ENCODE measurements at places on chromosomes 2 and 18.

- DNase-seq: no peak
Observed at GRCh38 chr2:3545788-3546478, 12.2 kb downstream of the RNASEH1 start.

DNA sequence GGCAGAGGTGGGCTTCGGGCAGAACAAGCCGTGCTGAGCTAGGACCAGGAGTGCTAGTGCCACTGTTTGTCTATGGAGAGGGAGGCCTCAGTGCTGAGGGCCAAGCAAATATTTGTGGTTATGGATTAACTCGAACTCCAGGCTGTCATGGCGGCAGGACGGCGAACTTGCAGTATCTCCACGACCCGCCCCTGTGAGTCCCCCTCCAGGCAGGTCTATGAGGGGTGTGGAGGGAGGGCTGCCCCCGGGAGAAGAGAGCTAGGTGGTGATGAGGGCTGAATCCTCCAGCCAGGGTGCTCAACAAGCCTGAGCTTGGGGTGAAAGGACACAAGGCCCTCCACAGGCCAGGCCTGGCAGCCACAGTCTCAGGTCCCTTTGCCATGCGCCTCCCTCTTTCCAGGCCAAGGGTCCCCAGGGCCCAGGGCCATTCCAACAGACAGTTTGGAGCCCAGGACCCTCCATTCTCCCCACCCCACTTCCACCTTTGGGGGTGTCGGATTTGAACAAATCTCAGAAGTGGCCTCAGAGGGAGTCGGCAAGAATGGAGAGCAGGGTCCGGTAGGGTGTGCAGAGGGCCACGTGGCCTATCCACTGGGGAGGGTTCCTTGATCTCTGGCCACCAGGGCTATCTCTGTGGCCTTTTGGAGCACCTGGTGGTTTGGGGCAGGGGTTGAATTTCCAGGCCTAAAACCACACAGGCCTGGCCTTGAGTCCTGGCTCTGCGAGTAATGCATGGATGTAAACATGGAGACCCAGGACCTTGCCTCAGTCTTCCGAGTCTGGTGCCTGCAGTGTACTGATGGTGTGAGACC lies at the start of gene PROC:
PROC (plus strand) TSS at position 128 of the 812 bp plus-strand sequence. CDS start 1,516 bp downstream, outside the sequence.
- no peak for DNase-seq

- no peak for DNase-seq
Observed at GRCh38 chr2:55862246-55862645, 61.3 kb downstream of the EFEMP1 start.

DNA sequence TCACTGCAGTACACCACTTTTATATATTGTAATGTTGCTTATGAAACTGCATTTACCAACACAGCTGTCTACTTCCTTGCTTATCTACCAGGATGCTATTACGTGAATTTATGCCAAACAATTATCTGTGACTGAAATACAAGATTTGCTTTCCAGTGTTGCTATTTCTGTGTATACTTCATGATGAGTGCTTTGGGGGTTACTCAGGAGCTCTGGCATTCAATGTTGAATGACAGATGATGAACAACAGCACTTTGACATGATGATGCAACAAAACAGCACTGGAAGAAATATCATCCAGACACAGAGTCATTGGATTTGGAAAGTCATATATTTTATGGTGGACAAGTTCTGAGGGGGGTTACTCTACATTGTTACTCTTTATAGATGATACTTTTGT lies 125.8 kb downstream of the NETO1 start:
- DNase-seq: no peak

DNA sequence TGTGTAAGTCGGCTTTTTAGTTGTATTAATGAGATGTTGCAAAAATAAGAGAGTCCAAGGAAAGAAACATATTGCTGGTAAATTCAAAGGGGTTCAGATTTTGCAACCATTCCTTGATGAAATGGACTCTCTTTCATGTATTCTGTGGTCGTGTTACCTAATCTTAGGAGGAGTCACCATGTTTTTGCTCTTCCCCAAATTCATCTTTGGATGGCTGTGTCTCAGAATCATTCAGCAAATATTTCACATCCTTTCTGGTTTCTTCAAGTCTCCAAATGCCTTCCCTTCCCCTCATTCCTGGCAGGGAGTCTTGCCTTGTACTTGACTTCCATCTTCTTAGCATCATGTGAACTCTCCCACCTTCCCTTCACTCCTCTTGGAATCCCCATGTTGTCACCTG lies 66.1 kb downstream of the PTPRM start:
- DNase-seq: no peak

DNA sequence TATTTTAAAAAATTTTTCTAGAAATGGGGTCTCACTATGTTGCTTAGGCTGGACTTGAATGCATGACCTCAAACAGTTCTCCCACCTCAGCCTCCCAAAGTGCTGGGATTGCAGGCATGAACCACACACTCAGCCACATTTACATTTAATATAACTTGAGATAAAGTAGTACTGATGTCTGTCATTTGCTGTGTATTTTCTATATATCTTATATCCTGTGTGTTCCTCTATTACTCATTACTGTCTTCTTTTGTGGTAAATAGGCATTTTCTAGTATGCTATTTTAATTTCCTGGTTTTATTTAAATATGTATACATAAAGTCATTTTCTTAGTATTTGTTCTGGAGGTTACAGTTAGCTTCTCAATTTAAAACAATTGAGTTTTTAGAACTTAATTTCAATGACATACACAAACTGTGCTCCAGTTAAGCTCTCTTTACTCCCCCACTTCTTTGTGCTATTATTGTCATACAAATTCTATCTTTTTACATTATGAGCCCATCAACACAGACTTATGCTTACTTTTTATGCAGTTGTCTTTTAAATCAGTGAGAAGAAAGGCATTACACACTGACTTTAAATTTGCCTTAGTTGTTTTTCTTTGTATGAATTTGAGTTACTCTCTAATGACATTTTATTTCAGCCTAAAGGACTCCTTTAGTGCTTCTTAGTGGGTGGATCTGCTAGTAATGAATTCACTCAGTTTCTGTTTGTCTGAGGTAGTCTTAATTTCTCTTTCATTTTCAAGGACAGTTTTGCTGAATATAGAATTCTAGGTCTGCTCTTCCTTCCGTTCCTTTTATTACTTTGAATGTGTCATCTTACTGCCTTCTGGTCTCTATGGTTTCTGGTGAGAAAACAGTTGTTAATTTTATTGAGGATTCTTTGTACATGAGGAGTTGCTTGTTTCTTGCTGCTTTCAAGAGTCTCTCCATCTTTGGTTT lies 6.2 kb upstream of the INPP4A start:
- DNase-seq: no peak

DNA sequence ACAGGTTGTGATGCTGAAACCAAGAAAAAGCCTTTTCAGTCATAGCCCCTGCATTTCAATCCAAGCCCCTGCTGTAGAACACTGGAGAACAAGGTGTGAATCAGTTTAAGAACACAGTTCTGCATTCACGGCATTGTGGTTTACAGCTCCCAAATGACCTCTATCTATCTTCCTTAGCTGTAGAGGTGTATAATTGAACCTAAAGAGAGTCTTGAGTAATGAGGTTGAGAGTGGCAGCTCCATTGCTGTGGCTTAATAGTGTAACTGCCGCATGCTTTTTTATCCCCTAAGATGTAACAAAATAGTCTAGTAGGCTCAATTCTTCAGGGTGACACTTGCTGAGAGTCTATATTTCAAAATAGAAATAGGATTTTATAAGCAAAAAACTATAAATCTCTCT lies 121.3 kb upstream of the EPHA4 start:
- no peak for DNase-seq

DNA sequence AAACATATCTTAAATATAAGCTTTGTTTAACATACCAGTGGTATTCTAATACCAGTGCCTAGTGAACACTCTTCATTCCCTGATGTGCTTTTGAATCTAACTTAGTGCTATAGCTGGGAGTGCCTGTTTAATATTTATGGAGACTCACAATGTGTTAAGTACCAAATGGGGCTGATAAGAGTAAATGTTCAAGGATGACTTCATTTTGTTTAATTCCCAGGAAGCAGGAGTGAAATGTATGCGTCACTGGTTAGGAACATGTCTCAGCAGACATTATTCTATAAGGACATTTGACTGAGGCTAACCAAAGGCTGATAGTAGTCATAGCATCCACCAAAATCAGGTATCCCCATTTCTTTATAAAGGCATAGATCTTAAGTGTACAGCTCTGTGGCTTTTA lies 31.7 kb upstream of the LINC00305 start:
- DNase-seq: no peak

- DNase-seq: no peak
Observed at GRCh38 chr2:105641389-105641811, 103.3 kb upstream of the NCK2 start.

GRCh38 chr2:62175728-62176127 lies 20.2 kb upstream of the B3GNT2 start:
- DNase-seq: no peak

- DNase-seq: no peak
Observed at GRCh38 chr2:158129037-158129436, 27.4 kb downstream of the UPP2 start.

Measured in Karpas-422 (cell line).